ENCODE measurements at places on chromosomes 2 and 18.

DNA sequence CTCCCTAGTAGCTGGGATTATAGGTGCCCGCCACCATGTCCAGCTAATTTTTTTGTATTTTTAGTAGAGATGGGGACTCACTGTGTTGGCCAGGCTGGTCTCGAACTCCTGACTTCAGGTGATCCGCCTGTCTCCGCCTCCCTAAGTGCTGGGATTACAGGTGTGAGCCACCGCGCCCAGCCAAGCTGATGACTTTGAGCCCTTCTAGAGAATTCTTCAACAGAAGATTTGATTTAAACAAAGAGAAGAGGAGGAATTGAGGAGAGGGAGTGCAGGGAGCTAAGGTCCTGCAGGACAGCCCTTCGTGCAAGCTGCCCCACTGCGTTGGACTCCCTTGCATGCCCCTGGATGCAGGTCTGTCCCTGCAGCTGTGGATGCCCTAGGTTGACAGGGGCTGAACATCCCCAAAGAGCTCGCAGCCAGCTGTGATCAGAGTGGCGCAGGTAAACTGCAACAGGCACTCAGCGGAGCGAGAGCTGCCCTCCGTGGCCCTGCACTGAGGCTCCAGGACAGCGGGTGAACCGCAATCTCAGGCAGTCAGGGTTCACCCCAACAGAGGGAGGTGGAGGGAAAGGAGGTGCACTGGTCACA is 13.7 kb downstream of the ADRA2B start:
- DNase-seq = no peak

- no peak for DNase-seq
Observed at GRCh38 chr2:68333931-68334330, 14.2 kb upstream of the CNRIP1 start.

DNA sequence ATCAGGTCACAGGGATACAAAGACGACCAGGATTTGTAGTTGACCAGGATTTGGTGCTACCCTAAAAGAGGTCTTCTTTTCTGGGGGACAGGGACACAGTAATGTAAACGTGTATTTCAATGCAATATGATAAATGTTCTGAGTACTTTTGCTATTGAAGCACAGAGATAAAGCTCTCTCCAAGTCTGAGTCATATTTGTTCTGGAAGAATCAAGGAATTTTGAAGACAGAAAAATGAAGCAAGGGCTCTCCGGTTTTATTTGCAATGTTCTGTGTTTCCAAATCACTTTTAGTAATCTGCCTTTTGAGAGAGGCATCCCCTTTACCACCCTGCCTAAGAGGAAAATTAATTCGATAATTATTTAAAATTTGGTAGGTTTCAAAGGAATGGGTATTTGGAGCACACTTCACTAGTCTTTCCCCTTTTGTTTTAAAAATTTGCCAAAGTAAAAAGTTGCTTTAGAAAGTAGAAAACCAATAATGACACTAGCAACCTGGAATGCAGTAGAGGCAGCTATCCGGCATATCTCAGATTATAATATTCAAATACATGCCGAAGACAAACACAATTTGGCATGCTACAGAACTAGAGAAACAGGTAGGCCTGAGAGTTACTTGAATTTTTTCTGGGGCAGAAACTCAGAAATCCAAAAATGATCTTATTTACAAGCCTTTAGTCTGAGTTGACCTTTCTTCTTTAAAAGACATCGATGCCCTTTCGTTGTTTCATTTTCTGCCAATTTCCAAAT is 82.7 kb downstream of the MREG start:
- DNase-seq = no peak

DNA sequence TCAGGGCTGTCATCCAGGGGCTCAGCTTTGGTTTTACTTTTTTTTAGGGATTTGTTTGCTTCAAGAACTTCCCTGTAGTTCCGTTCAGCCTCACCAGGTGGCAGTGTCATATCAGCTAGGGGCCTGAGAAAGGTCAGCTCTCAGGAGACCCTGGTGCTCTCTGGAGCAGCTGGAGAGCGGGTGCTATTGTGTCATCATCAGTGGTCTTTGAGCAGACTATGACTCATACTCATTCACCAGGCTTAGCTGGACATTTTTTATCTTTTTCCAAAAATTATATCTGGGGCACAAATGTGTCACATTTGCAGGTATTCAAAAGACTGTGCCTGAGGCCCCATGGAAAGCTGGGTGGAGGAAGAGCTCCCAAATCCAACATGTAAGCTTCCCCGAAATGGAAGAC is 24.4 kb downstream of the ZNF892 start:
- DNase-seq = peak; percentile 14

DNA sequence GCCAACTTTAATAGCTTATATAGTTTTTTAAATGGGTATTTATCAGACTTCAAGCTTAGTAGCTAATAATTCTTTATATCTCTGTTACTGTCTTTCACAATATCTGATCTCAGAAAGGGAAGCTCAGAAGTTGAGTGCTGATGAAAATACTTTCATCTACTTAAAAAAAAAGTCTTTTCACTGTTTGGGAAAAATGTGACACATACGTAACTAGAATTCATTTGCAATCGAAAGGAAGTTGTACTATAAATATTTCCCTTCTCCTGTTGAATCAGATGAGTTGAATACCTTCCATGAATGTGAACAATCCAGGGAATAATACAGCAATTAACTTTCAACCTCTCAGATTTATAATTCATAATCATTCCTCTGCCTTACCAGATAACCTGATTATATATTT is 811 bp upstream of the SCG2 start:
- DNase-seq = no peak

DNA sequence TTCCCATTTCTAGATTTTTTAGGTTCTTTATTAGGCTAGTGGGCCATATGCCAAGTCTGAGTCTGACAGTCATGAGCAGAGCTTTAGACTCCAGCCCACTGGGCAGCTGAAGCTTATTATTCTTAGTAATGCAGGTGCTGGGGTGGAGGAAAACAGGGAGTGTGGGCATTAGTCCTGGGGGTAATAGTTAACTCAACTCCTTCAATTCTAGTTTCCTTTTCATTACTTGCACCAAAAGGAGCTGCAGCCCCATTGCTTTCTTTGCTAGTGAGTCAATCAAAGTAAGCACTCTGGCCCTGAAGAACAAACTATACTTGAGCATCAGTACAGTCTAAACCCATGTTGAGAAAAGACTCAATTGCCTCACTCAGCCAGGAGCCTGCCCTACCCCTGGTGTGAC is 35.5 kb downstream of the ICOS start:
- no peak for DNase-seq

GRCh38 chr2:155442755-155443372 is 744.4 kb downstream of the KCNJ3 start:
- DNase-seq = no peak

DNA sequence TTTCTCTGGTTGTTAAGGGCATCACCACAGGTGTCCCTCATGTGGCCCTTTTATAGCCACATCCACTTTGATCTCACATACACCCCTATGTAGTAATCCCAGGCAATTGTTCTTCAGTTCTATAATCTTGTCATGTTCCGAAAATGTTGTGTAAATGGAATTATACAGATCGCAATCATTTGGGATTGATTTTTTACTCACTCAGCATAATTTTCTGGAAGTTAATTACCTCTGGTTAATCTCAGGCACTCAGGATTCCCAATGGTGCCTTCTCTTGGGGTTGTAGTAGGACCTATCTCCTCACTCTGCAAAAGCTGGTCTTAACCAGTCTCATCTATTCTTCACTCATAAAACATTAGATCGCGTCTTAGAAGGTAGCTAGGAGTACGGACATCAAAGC is 1549.6 kb upstream of the DDX18 start:
- no peak for DNase-seq

- DNase-seq = no peak
Observed at GRCh38 chr18:49406863-49407262, 53.6 kb downstream of the DYM start.

- DNase-seq = no peak
Observed at GRCh38 chr2:17620841-17621240, 80.3 kb downstream of the VSNL1 start.

DNA sequence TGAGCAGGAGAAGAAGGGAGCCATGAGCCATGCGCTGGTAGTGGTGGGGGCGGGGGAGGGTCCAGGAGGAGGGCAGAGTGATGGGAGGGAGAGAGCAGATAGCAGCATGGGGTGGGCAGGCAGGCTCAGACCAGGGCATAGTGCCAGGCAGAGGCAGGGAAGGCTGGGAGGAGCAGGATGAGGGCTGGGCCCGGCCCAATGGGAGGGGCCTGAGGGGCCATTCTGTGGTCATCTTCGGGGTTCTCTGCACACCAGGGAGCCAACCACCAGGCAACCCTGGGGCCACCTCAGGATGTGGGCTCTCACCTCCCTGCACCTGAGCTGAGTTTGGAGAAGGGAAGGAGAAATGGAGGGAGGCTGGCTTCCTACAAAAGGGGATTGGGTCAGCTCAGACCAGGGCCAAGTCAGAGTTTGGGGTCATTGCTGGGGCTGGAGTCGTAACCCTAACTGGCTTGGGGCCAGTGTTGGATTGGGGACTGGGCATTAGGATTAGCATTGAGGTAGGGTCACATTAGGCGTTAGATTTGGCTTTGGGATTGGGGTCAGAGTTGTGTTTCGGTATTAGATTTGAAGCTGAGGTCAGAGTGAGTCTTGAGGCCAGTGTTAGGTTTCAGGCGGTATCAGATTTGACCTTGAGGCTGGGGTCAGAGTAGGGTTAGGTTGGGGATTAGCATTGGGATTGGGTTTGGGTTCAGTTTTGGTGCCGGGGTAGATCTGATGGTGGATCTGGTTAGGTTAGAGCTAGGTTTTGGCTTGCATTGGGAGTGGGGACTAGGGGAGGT is 11.2 kb downstream of the VIL1 start:
- DNase-seq = no peak

DNA sequence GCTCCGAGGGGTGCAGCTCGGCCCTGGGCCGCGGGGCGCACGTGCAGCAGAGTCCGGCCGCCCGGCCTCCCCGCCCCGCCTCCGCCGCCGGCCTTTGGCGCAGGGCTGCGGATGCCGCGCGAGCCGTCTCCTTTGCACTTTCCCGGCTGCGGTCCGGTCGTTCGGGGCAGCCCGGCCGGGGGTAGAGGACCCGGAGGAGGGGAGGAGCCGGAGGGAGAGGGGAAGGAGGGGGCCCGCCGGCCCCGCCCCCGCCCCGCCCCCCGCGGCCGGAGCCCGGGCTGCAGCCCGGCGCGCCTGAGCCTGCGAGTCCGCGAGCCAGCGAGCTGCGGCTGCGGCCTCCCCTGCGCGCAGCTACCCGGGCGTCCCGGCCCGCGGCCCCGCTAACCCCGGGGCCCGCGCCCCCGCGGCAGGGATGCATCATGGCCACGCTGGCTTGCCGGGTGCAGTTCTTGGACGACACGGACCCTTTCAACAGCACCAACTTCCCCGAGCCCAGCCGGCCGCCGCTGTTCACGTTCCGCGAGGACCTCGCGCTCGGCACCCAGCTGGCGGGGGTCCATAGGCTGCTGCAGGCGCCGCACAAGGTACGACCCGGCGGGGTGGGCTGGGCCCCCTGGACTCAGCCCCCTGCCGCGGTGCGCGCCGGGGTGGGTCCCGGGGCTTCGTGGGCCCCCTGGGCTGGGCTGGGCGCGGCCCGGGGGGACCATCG is at the start of gene FHOD3:
Gene FHOD3 (plus strand): TSS at position 297 of the 709 bp plus-strand sequence. CDS start 123 bp downstream, at position 420.
- DNase-seq = no peak

DNA sequence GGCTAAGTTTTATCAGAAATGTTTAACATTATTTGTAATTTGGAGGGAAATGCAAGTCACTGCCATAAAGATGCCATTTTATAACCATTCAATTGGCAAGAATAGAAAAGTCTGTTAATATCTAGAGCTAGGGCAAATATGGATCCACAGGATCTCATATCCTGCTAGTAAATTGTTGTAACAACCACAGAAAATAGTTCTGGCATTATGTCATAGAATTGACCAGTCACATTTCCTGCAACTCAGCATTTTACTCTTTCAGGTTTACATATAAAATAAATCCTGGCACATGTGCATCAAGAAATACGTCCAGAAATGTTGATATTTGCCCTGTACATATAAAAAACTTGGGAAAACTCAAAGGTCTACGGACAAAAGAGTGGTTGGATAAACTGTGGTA is 32.9 kb downstream of the OSBPL6 start:
- no peak for DNase-seq

DNA sequence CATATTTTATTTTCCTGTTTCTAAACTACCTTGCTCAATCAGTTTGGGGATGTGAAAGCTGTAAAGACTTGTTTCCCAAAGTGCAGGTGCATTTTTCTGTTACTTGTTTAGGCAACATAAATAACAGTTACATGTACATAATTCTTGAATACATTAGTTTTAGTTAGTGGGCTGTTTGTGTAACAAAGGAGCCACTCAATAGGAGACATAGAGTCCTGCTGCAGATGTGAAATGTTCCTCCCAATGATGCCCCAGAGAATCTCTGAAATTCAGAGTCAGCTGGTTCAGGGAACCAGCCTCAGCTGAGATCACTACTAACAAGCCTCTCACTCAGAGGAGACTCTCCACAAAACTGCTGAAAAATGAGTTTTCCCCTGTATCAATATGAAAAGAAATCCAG is 91.5 kb upstream of the TWSG1 start:
- DNase-seq = no peak

DNA sequence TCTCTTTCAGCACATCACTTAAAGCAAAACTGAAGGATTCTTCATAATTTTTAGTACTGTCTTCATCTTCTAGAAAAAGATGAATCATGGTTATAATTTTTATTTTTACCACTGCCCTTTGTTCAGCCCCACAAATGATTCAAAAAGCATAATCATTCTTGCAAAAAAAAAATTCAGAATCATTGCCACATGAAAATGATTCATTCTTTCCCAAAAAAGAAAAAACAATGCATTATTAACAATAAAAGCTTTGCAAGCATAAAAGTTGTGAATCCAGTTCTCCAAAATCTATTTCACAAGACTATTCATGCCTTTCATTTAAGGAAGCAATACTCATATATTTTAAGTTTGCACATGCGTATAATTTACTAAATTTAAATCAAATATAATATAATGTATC is 204.8 kb downstream of the RBM43 start:
- DNase-seq = no peak

DNA sequence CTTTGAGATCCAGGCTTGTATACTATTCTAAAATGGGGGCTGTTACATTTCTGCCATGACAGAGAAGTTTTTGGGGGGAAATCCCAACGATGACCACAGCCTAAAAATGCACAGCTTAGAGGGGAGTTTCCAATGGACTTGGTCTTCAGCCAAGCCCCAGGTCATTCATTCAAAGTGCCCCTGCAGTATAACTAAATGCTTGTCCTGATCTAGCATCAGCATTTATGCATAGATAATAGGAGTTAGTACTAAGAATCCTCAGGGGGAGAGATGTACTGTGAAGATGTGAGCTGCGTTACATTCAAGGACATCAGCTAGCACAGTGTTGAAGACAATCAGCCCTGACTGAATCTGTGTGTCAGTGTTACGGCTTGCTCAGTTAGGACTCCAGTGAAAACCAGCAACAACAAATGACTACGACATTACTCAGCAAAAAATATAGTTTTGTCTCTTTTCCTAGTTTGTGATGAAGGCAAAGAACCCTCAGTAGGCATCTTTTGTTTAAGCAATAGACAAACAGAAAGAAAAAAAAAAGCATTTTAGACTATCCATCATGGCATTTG is 160.9 kb downstream of the ZEB2 start:
- DNase-seq = peak; percentile 15

GRCh38 chr2:15584767-15585469 is 6.8 kb upstream of the DDX1 start:
- DNase-seq = no peak
